ENCODE measurements at places on chromosomes 4 and X. TPM values are rescaled to one million over a fixed set of nuclear protein-coding genes. Genes with fewer than 3 reads are reported as not detected.

DNA sequence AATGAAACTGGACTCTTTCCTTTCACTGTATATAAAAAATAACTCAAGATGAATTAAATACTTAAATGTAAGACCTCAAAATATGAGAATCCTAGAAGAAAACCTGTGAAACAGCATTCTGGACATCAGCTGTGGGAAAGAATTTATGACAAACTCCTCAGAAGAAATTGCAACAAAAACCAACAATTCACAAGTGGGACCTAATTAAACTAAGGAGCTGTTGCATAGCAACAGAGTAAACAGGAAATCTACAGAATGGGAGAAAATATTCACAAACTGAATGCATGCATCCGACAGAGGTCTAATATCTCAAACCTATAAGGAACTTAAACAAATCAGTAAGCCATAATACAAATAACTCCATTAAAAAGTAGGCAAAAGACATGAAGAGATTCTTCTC lies 851.7 kb upstream of the PCDH10 start:
- no peak for DNase-seq
- H3K4me3 ChIP-seq = no peak overlapping the region
- H3K27me3 ChIP-seq = no peaks in the 10 kb centered on the region

GRCh38 chrX:24260842-24261550 lies 52.9 kb downstream of the SUPT20HL2 start:
- H3K36me3 ChIP-seq = no peaks in the 10 kb centered on the region
- no peak overlapping the region for H3K4me3 ChIP-seq
- peak overlapping the region; percentile 47 for H3K27ac ChIP-seq
- peaks cover 12% of the 10 kb centered on the region for H3K4me1 ChIP-seq
- DNase-seq = peak; percentile 40

GRCh38 chr4:83328521-83329187 lies 6.0 kb downstream of the HPSE start:
- no peak for DNase-seq
- H3K4me1 ChIP-seq = peaks cover 9% of the 10 kb centered on the region
- no peak overlapping the region for H3K27ac ChIP-seq
- H3K27me3 ChIP-seq = no peaks in the 10 kb centered on the region
- H3K36me3 ChIP-seq = peaks cover 8% of the 10 kb centered on the region

- no peaks in the 10 kb centered on the region for H3K36me3 ChIP-seq
- DNase-seq = no peak
- peak overlapping the region; percentile 70 for H3K27ac ChIP-seq
- H3K4me3 ChIP-seq = no peak overlapping the region
These were observed 255.8 kb downstream of the OPHN1 start for GRCh38 chrX:68177542-68177941.

Gene OTC
- total RNA-seq = not detected

All from activated CD4-positive, alpha-beta memory T cell treated with anti-CD3 and anti-CD28 coated beads for 36 hours (primary cell).